ENCODE measurements at places on chromosomes 16 and 17. TPM values are rescaled to one million over a fixed set of nuclear protein-coding genes. Genes with fewer than 3 reads are reported as not detected.

GRCh38 chr16:54697677-54698076 lies 233.0 kb upstream of the IRX5 start:
- DNase-seq = no peak

DNA sequence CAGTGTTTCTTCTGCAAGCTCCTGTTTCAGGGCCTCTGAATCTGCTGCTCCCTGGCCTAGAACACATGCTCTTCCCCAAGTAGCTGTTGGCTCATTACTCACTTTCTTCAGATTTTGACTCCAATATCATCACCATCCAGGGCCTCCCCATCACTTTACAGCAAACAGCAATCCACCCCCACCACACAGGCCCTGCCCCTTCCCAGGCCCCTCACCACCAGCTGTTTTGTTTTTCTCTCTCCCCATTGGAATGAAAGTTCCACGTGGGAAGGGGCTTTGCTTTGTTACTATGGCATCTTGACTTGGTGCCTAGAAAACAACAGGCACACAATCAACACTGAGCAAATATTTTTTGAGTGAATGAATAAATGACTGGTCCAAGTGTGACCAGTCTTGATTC lies 4.0 kb downstream of the TMEM170A start:
- peak; percentile 82 for DNase-seq

DNA sequence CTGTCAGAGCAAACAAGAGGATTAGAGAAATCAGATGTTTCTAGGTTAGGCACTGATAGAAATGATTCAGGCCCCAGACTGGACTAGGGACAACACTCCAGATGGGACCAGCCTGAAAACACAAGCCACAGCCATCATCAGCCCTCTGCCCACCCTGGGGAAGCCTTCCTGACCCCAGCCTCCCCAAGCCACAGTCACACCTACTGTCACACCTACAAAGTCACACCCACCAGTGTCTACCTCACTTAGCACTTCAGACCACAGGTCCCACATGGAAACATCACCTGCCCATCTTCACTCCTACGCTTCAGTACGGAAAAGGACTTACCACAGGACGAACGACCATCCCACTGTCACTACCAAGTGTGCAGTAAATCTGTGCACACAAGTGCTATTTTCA lies 197.9 kb downstream of the ZFHX3 start:
- DNase-seq = no peak

DNA sequence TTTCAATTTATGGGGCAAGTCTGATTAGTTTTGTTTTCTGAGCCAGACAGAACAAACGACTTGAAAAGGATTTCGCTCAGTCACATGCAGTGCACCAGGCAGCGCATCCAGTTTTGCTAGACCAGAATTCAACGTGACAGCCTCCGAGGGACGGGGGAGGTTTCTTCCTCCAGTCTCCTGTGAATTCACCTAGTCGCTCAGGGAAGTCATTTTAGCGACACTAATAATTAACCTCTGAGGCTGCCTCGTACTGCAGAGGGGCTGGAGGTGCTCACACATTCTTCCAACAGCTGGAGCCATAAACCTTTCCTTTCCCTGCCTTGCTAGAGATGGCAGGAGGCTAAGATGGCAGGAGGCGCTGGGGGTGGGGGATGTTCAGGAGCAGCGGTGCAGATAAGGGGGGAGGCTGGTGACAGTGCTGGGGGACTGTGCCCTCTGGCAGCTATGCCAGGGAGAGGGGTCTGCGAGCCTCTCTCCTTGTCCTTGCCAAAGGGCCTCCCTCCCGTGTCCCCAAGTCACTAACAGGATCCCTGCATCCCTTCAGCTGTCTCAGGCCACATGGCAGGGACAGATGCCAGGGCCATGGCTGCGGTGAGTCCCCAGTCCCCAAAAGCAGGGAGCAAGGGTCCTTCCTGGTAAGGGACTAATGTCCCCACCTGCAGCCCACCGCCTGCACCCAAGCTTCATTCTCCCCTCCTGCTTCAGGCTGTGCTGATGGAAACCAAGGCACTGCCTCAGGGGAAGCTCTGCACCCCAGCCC lies 24.0 kb downstream of the MXRA7 start:
- DNase-seq = no peak

DNA sequence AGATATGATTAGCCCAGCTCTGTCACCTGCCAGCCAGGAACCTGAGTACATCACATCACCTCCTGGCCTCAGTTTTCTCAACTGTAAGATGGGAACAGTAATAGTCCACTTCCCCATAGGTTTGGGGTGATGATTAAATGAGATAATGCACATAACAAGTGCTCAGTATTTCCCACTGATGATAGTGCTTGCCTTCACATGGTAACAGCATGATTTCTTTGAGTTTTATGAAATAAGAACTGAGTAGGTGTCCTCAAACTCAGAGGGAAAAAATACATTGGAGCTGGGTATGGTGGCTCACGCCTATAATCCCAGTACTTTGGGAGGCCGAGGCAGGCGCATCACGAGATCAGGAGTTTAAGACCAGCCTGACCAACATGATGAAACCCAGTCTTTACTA lies 30.1 kb upstream of the SNN start:
- DNase-seq = no peak

DNA sequence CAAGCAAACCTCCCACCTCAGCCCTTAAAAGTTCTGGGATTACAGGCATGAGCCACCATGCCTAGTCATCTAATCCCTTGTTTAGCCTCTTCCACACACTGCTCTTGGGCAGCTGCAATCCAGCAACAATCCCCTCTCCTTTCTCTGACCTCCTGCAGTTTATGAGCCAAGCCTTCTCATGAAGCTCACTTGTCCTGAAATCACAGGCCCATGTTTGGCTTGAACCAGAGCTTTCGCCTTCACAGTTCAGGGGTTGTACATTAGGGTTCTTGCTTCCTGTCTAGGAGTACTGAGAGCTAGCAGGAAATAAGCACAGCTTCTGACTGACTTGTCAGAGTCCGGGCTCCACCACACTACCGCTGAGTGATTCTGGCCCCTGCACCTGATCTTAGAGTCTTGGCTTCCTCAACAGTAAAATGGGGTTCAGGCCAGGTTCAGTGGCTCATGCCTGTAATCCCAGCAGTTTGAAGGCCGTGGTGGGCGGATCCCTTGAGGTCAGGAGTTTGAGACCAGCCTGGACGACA lies 16.3 kb downstream of the ERAL1 start:
- DNase-seq = peak; percentile 50

Gene MPP3
- 6.2 TPM for total RNA-seq

Gene HOXB3
- total RNA-seq = 1.5 TPM
